Foreskin keratinocyte (primary cell): ENCODE measurements at places on chromosomes 16 and 17. TPM values are rescaled to one million over a fixed set of nuclear protein-coding genes. Genes with fewer than 3 reads are reported as not detected.

GRCh38 chr16:27638833-27639560 is 89.1 kb downstream of the KATNIP start:
- no peak for DNase-seq

The RFFL gene
- total RNA-seq: 22.1 and 23.6 TPM in 2 replicates

GRCh38 chr17:2797637-2798036 is 1.4 kb downstream of the RAP1GAP2 start:
- DNase-seq: no peak

DNA sequence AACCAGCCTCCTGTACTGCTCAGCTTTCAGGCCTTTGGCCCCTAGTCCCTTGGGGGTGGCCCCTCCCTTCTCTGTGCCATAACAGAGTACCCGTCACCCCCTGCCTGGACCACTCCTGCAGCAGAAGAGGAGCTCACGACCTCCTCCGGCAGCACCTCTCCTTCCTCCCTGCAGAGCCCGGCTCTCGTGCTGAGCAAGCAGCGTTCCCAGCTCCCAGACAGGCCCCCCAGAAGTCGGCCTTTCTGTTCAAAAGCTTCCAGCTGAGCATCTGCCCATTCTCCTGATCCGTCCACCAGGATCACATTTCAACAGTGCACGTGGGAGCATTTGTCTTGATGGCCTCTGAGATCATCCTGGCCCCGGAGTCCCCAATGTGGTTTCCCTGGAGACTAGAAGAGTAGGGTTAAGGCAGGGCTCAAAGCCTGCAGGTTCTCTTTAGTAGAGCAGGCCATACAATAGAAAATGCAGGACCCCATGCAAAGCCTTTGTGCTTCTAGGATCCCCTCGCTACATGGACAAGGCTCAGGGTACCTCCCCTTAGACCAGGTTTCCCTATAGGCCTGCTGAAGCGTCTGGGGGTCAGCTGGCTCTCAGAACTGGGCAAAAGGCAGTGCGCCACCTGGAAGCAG is 35.6 kb downstream of the NLRC3 start:
- no peak for DNase-seq

- DNase-seq: no peak
Measured at GRCh38 chr17:80839511-80839941, 152.1 kb upstream of the CHMP6 start.

GRCh38 chr16:35298460-35299243 is 1839.2 kb downstream of the TP53TG3F start:
- DNase-seq: peak; percentile 17

DNA sequence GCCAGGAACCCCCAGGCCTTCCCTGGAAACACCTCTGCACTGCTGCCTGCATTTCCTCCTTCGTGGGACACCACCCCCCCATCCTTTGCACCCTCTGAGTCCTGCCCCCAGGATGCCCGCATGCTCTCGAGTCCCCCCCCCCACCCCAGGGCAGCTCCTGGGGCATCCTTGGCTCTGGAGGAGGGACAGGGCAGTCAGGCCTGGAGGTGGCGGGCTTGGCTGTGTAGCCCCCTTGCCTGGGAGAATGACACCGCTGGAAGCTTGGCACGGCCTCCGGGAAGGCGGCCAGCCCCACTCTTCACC is 98.9 kb upstream of the GSE1 start:
- no peak for DNase-seq

DNA sequence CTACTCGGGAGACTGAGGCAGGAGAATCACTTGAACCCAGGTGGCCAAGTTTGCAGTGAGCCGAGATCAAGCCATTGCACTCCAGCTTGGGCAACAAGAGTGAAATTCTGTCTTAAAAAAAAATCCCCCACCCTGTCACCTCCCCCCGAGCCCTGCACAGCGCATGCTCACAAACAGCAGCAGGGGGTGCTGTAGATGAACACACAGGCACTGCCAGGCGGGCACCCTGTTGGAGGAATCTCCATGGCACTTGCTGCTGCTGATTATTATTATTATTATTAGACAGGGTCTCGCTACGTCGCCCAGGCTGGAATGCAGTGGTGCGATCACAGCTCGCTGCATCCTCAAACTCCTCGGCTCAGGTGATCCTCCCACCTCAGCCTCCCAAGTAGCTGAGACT is 24.6 kb downstream of the FZD2 start:
- no peak for DNase-seq

GRCh38 chr17:31811101-31811500 is 47.9 kb downstream of the COPRS start:
- DNase-seq: no peak

DNA sequence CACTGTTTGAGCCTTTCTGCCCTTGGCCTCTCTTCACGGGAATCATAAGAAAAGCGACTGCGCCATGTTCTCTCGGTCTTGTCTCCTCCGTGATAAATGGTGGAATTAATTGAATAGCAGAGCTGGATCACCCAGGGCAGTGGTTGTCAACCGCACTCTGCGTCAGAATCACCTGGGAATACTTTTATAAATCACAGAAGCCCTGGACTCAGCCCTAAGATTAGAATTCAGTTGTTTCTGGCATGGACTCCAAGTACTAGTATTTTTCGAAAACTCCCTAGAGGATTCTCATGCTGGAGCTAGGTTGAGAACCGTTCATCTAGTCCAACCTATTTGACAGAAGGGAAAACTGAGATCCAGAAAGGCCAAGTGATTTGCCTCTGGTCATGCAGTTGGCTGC is 64.1 kb downstream of the SPACA3 start:
- no peak for DNase-seq

The RNF157 gene
- not detected in 2 replicates for total RNA-seq

DNA sequence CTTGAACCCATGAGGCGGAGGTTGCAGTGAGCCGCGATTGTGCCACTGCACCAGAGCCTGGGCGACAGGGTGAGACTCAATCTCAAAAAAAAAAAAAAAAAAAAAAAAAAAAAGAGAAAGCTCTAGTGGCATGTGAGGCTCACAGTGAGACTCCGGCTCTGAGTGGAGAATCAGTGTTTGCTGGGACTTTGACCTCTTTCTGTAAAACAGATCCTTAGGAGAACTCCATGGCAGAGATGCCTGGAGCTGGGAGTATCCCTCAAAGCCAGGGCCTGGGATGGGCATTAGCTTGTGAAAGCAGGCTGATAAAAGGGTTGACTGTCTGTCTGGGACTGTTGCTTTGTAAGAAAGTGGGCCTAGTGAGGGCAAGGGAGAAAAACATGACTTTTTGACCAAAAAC is 46.4 kb downstream of the ZNF207 start:
- DNase-seq: no peak

The PAQR4 gene
- 29.6 and 32.8 TPM in 2 replicates for total RNA-seq

The COX6A2 gene
- total RNA-seq: not detected in 2 replicates

GRCh38 chr16:21023509-21024202 is 123.1 kb downstream of the LYRM1 start:
- no peak for DNase-seq

The C17orf78 gene
- not detected in 2 replicates for total RNA-seq

DNA sequence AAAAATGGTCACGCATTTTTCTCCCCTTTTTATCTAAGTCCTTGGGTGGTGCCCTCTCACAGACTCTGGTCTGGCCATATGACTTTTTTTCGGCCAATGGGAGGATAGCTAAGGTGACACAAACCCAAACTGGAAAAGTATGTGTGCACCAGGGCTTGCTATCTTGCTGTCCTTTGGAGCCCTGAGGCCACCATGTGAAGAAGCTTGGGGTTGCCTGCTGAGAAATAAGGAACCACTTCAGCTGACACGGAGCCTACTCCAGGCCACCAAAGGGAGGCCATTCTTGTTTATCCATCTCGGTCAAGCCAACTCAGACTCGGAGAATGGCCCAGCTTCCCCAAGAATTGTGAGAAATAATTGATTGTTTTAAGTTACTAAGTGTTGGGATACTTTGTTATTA is 111.4 kb upstream of the ZFHX3 start:
- no peak for DNase-seq

The CCDC43 gene
- total RNA-seq: 33.4 and 36.4 TPM in 2 replicates

DNA sequence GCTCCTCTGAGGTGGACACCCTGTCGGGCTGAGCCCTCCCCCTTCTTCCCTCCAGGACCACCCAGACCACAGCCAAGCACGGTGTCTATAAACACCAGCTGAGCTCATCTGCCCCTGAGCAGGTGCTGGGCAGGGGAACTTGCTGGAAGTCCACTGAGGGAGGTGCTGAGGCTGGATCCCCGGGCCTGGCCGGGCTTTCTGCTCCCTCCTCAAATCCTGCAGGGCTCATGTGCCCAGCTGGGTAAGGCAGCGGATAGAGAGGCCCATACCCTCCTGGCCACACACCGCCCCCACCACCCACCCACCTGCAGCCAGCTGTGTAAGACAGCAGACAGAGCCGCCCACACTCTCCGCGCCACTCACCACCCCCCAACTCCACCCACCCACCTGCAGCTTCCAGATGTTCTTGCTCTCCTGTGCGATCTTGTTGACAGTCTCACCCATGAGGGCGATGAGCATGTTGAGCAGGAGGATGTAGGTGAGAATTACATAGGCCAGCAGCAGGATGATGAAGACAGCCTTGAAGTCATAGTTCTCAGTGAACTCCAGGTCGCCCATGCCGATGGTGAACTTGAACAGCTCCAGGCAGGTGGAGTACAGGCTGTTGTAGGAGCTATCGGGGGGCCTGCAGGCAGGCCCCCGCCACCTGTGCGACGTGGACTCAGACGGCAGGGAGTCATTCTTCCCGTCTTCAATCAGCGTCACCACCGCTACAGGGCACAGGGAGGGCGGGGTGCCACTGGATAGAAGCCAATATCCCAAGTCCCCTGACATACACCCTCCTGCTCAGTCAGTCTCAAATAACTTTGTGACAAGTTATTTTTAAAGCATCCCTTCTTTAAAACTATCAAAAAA is 15.9 kb upstream of the TRPV3 start:
- DNase-seq: no peak

GRCh38 chr17:19904924-19905323 is 37.2 kb upstream of the ULK2 start:
- DNase-seq: no peak

The DPEP3 gene
- total RNA-seq: not detected in 2 replicates

- DNase-seq: no peak
Measured at GRCh38 chr16:65119901-65120401, 1.9 kb downstream of the CDH11 start.

DNA sequence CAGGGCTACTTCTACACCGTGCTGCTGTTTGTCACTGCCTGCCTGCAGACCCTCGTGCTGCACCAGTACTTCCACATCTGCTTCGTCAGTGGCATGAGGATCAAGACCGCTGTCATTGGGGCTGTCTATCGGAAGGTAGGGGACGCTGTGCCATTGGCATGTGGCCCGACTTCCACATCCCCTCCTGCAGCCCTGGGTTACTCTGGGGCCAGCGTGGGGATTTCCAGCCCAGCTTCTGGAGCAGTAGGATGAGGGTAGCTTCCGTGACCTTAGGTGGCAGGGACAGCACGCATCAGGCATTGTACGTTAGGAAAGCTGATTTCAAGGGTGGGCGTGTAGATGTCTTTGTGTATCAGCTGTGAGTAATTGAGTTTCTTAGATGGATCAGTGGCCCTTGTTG is 96.5 kb downstream of the ABCC1 start:
- DNase-seq: no peak

GRCh38 chr17:51997723-51998122 is 160.8 kb downstream of the CA10 start:
- no peak for DNase-seq

The SLC7A6 gene
- total RNA-seq: 26.1 and 26.5 TPM in 2 replicates

The ST6GALNAC1 gene
- 0.14 TPM in 2 replicates for total RNA-seq

- DNase-seq: no peak
Measured at GRCh38 chr17:66829883-66830282, 5.0 kb upstream of the CACNG5 start.

GRCh38 chr16:65658349-65658748 is 536.5 kb upstream of the CDH11 start:
- peak; percentile 99 for DNase-seq

The DERL2 gene
- 40.8 and 45.3 TPM in 2 replicates for total RNA-seq

- DNase-seq: no peak
Measured at GRCh38 chr16:66802159-66802558, 775 bp upstream of the TERB1 start.

GRCh38 chr17:15432807-15433611 is 34.4 kb downstream of the CDRT4 start:
- DNase-seq: no peak

- DNase-seq: no peak
Measured at GRCh38 chr16:69483611-69484010, 59.2 kb downstream of the CYB5B start.

- no peak for DNase-seq
Measured at GRCh38 chr17:78240839-78241238, 9.4 kb downstream of the TMEM235 start.

The ITGA2B gene
- total RNA-seq: 0.25 and 0.37 TPM in 2 replicates

DNA sequence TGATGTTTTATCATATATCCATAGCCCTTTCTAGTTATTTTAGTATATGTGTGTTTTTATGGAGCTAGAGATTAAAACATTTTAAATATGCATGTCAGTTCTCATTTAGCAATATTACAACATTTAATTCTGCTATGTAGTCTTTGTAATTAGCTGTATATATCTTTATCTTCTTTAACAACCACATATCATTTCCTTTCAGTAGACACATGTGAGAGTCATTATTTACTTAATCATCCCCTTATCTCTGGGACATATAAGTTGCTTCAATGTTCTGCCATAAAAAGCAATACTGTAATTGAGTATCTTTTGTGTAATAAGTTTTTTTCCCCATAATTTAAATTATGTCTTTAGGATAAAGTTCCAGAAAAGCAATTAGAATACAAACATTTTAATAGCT is 52.0 kb upstream of the CLEC3A start:
- no peak for DNase-seq

DNA sequence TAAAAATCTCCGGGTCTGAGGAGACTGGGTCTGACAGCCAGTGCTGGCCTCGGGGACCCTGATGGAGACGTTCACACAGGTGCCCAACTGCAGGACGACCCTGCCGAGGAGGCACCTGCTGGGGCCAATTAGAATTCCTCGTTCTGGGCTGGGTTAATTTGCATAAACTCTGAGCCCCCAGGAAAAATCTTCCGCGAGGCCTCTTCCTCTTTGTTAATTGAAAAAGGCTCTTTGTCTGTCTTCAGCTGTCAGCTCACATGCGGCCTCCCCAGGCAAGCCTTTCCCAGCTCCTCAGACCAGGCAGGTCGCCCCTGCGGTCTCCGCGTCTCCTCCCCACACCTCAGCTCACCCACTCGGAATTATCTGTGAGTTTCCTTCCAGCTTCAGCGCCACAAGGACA is 400.2 kb downstream of the SEC14L1 start:
- no peak for DNase-seq

GRCh38 chr17:37160944-37161343 is 212.2 kb downstream of the AATF start:
- DNase-seq: peak; percentile 84

The MT3 gene
- total RNA-seq: not detected in 2 replicates

The TMEM220 gene
- 1.2 and 1.3 TPM in 2 replicates for total RNA-seq
